ENCODE measurements at places on chromosomes 1 and 21. TPM values are rescaled to one million over a fixed set of nuclear protein-coding genes. Genes with fewer than 3 reads are reported as not detected.

Gene C1orf141
- not detected for total RNA-seq

Gene PRXL2B
- 15.2 TPM for total RNA-seq

Gene RPTN
- not detected for total RNA-seq

Gene KRTAP10-10
- total RNA-seq, result not detected

Gene MIXL1
- not detected for total RNA-seq

Gene GBP7
- total RNA-seq, result not detected
